ENCODE measurements at places on chromosomes 2 and 18.

- DNase-seq = no peak
These were observed 551.3 kb downstream of the CMPK2 start for GRCh38 chr2:6314218-6314960.

DNA sequence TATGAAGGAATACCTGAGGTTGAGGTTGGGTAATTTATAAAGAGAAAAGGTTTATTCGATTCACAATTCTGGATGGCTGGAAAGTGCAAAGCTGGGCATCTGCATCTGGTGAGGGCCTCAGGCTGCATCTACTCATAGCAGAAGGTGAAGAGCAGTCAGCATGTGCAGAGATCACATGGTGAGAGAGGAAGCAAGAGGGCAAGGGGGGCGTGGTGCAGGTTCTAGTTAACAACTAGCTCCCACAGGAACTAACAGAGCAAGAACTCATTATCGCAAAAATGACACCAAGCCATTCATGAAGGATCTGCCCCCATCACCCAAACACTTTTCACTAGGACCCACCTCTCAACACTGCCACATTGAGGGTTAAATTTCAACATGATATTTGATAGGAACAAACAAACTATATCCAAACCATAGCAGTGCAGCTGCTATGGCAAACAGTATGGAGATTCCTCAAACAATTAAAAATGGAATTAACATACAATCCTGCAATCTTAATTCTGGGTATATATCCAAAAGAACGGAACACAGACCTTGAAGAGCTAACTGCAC lies 72.8 kb upstream of the LDLRAD4 start:
- no peak for DNase-seq

GRCh38 chr2:101790857-101791256 lies 93.3 kb downstream of the MAP4K4 start:
- DNase-seq = no peak

DNA sequence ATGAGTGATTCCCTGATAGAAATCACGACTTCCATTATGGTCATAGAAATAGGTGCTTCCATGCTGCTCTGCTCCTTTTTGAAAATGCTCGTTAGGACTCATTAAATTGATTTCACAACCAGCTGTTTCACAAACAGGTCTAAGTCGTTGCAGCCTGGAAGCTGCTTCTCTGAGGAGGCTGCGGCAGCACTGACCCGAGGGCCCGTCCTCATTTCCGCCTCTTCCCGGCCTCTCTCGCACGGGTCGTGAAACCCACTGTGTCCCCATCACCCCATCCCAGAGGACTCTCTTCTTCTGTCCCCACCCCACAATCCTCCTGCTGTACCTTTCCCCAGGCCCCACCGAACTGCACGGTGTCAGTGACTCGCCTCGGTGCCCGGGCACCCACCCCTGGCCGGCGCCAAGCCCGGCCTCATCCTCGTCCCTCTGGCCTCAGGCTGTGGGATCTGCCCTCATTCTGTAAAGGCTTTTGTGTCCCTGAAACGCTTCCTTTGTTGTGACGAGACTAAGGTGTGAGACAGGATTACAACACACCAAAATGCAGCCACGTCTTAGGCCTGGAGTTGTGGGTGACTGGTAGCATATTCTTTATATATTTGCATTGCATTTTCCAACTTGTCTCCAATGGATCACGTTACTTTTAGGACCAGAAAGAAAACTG lies 112.7 kb upstream of the CTDP1 start:
- DNase-seq = no peak

- no peak for DNase-seq
These were observed 70.8 kb downstream of the SH3RF3 start for GRCh38 chr2:109199790-109200189.

- no peak for DNase-seq
These were observed 49.3 kb downstream of the CD226 start for GRCh38 chr18:69898241-69898861.

DNA sequence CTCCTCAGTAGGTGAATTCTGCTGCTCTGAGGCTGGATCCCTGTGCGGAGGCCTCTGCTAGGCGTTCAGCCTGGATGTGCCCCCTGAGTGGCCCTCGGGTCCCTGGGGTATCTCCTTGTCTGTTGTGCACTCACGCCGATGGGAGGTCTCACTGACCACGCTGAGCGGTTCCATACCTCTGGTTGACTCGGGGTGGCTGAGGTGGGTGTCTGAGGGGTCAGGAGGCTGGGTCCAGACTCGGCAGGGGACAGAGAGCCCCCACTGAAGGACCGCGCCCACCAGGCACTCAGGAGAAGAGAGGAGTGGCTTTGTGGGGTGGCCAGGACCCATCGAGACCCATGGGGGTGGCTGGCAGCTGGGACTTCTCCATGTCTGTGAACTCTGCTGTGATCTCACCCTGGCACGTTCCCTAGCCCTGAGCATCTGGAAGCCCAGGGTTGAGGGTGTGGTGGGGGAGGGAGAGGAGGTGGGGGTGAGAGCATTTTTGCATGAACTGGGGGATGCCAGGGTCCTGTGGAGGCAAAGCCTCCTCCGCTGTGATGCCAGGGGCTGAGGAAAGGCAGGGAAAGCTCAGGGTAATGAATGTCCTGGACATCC lies 53.7 kb downstream of the TWIST2 start:
- no peak for DNase-seq

GRCh38 chr18:10047237-10047636 lies 133.4 kb downstream of the VAPA start:
- DNase-seq = no peak

DNA sequence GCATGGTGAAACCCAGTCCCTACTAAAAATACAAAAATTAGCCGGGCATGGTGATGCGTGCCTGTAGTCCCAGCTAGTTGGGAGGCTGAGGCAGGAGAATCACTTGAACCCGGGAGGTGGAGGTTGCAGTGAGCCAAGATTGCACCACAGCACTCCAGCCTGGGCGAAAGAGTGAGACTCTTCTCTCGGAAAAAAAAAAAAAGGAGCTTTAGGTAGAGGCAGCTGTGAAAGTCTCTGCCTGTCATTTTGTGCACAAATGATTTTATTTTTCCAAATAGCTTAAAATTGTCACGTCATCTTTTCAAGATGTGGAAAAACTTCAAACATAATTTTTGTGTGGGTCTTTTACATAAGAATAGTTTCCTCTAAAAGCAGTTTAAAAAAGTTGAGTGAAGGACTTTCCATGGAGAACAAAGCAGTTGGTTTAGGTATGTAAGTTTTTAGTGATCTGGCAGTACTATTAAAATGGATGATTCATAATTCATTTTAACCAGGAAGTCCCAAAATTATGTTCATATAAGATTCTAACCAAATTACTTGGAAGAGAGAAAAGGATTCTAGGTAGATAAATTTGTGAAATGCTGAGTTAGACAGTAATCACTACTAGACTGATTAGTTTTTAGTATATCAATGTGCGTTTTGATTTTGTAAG lies 11.5 kb downstream of the CCNYL1 start:
- no peak for DNase-seq

DNA sequence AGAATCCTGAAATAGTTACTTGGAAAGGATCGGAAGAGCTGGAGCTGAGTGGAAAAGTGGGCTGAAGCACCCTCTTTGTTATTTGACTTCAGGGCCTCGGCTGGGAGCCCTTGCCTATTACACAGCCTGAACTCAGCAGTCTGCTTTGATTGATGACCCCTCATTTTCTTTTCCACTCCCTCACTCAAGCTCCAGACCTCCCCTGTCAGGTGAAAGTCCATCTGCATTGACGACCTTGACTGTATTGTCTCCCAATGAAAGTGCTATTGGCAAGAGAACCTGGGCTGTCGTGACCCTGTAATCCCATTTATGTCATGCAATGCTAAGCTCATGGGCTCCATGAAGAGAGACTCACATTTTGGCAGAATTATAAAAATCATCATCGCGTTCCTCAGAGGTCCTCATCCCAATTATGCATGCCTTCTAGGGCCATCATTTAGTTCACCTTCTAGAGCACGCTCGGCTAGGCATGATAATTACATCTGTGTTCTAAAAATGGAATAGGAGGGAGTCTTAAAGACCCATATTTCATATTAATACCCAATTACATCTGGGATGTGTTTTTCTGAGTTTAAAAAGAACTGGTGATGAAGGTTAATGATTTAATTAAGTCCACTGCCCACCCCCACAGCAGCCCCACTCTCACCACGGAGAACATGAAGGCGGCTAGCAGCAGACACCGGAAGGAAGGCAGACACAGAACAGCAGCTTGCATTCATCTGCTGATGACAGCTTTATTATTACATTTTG lies 472.5 kb downstream of the PID1 start:
- no peak for DNase-seq

GRCh38 chr18:14025306-14025940 lies 106.8 kb downstream of the ZNF519 start:
- DNase-seq = no peak

GRCh38 chr2:196183528-196184231 lies 12.3 kb upstream of the STK17B start:
- DNase-seq = no peak

DNA sequence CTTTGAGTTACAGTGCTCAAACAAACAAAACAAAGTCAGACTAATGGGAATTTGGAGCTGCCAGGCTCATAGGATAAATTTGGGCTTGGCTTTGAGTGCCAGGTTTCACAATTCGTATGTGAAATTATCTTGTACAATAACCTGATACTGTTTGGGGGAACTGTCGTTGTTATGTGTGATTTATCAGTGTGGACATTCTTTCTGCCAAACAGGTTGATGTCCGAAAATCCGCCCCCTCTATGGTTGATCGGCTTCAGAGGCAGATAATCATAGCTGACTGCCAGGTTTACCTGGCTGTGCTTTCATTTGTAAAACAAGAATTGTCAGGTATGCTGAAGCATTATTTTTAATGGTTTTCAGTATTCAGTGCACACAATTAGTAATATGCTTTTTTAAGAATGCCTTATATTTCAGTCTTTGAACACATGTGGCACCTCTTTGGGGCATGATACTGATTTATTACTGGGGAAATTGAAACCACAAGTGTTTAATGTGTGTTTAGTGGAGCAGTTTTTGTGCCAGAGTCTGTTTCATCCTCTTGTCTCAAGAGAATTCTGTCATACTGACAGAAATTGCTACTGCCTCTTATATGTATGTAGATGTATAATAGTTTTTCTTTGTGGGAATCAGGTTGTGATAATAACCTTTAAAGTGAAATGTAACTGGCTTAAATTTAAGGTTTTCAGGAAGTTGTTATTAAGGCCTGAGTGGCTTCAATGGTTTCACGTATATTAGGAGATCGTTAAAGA lies 54.6 kb downstream of the TTC39C start:
- DNase-seq = no peak

GRCh38 chr18:59699750-59700534 lies 2.7 kb upstream of the CCBE1 start:
- DNase-seq = no peak

DNA sequence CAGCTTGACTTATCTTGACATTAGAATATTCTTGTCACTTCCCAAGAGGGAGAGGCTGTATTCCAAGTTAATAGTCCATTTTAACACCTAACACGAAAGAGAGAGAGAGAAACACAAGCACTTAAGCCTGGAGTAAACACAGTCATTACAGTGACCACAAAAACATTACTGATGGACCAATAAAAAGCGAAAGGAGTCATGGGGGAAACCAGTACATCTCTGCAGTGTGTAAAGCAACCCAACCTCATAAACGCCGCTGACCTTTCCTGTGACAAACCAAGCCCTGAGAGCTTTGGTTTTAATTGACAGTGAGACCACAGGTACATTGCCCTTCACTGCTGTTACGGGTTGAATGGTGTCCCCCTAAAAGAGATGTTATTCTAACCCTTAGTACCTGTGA lies 78.3 kb downstream of the SMAD4 start:
- DNase-seq = no peak

DNA sequence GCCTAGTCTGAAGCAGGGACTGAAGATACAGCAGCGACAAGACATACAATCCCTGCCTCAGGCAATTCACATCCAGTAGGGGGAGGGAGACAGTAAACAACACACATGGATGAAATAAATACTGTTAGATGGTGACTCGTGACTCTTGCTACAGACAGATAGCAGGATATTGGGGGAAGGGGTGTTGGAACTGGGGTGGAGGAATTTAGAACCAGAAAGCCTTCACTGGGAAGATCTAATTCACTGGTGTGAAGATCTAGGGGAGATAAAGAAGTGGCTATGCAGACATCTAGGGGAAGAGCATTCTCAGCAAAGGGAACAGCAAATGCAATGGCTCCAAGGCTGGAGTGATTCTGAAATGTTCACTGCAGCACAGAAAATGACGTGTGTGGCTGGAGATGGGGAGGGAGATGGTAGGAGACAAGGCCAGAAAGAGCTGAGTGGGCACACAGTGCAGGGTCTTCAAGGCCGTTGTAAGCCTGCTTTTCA lies 52.6 kb upstream of the TMEM163 start:
- no peak for DNase-seq

DNA sequence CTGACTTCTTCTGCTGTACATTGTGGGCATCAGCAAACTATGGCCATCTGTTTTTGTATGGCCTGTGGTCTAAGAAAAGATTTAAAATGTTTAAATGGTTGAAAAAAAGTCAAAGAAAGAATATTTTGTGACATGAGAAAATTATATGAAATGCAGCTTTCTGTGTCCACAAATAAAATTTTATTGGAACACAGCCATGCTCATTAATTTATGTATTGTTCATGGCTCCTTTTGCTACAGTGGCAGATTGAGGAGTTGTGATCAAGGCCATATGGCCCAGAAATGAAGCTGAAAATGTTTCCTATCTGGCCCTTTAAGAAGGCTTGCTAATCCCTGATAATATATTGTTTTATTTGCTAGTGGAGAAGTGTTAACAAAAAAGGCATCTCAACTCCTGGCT lies 162.0 kb downstream of the SLC4A3 start:
- no peak for DNase-seq

- DNase-seq = no peak
These were observed 149.9 kb downstream of the ZNF236 start for GRCh38 chr18:76972241-76972640.

DNA sequence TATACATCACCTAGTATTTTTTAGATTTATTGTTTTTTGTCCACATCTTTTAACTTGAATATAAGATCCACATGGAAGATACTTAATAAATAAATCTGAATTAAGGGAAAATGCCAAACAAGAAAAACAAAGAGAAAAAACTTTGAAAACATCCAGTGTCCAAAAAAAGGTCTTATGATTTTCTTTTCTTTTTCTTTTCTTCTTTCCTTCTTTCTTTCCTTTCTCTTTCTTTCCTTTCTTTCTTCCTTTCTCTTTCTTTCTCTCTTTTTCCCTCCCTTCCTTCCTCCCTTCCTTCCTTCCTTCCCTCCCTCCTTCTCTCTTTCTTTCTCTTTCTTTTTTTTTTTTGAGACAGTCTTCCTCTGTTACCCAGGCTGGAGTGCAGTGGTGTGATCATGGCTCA lies 29.6 kb upstream of the WIPF1 start:
- no peak for DNase-seq

DNA sequence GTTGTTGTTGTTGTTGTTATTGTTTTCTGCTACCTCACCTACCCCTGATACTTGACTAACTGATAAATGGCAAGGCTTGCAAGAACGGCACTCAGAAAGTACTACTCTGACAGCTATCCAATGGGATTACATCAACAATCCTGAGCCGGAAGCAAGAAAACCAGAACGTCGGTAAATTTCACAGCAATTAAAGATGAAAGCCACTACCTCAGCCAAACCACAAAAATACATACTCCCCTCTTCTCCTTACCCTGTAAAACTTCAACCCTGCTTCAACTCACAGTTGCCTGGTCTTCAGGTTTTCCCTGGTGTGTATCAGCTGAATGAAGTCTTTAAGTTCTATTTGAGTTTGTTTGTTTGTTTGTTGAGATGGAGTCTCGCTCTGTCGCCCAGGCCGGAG lies 293.7 kb upstream of the RND3 start:
- DNase-seq = no peak
